Stimulated activated naive CD4-positive, alpha-beta T cell (primary cell): ENCODE measurements at places on chromosomes 2 and 18.

DNA sequence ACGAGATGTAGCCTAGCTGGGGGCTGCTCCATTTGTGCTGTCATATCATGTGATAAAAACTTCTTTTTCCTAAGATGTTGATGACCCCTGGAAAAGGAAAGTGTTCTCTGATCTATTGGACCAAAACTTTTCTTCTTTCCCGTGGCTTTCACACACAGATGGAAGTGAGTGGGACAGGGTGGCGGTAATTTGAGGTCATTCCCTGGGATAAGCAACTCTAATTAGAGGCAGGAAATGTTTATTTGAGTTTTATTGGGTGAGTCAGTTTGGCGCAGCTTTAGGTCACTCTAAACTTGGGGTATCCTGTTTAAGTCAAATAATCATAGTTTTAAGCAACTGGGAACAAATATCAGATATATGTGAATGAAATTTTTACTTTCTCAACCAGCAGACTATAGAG, 221.0 kb upstream of the EPAS1 start:
- no peak for DNase-seq

DNA sequence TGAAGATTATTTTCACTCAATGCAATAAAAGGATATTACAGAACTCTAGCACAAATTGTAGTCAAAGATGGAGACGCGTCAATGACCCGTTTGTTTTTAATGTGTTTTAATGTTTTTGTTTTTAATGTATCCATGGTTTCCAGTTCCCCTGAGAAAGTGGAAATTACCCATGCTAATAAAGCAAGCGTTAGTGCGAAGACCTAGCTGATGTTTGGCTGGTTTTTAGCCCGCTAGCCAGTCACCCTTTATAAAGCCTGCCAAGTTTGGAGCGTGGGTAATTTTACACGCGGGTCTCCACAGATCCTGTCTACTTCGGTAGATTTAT, 430 bp upstream of the CHMP1B start:
- no peak for DNase-seq

DNA sequence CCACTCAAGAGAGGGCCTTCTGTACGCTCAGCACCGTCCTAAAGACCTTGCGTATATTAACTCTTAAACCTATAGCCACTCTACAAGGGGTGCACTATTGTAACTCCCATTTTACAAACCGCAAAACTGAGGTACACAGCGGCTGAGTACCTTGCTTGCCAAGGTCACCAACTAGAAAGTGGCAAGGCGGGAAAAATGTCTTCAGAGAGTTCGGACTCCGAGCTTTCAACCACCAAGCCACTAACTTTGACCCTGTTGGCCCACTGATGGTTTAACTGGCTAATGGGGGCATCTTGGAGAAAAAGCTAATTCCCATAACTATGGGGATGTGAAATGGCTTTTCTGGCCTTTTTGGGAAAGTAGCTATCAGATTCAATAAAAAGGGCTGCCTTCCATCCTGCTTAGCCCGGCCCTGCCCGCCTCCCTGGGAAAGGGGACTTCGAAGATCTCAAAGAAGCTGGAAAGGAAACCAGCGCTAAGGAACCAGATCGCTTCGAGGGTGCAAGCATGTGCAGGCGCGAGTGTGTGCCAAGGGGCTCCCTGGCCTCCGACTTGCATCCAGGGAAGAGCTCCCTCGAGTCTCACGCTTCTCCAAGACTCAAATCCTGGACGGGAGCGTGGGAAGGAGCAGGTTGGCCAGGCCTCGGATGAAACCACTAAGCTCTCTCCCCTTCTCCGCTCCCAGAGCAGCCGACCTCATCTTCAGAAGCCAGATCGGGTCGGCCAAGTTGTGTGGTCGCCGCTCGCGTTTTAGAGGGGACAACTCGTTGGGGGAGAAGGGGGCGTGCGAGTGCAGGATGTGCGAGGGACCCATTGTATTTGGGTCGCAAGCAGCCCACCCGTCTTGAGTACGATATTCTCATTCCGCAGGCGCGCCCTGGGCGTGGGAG, 2.2 kb upstream of the SP5 start:
- DNase-seq, result no peak

DNA sequence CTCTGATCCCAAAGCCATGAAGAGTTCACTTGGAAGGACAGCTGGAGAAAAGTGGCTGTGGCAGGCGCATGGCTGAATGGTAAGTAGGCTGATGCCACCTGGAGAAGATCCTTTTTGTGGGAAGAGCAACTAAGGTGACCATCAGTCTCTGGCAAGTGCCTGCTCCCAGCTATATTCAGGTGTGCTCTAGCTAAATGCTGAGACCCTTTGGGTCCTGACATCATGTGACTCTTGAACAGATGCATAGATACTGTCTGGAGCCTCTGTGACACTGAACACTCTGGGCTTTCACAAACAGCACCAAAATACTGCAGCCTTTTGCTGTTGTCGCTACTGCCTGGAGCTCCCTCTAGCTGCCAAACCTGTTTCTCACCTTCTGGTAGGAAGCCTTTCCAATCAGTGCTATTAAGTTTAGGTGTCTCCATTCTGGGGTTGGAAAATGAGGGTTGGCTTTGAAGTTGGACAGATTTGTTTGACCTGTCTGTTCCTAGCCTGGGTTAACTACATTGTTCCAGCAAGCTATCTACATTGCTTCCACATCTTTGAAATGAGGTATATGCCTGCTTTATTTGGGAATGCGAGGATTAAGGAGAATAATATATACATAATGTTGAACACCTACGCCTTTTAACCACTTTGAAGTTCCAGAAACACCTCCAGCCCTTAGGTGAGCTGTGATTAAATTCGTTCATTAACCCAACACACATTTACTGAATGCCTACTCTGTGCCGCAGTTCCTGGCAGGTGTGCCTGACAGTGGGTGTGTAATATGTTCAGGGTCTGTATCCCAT, 3.1 kb downstream of the EGR4 start:
- DNase-seq, result peak; percentile 24

DNA sequence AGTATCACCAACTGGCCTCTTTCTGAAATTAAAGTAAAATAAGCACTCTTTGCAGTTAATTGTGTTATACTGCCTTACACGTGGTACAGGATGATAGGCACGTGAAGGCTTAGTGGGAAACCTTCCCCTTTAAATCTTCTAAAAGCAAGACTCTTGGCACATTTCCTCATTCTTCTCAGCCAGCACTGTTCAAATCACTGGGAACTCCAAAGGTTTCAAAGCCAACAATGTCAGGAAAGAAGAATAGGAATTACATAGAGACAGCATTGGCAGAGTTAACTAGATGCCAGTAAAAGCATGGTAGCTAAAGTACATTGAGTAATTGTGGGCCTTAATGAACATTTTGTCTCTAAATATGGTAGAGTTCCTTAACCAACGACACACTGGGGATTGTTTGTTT, 96.4 kb downstream of the DTNA start:
- no peak for DNase-seq

DNA sequence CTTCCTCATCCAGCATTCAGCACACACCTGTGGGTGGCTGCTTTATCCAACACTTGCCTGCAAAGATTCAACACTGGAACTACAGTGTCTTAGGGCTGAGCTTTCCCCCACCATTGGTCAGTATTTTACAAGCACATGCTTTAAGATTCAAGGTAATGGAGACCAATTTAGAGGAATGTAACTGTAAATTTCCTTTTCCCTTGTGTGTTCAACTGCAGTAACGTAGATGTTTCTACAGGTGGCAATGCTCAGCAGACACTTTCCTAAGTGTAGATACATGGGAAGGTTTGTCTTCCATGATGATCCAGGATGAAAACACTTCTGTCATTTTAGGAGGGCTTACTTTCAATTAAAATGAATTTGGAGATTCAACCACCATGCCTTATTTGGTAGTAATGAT, 143.6 kb upstream of the PXDN start:
- DNase-seq, result no peak

DNA sequence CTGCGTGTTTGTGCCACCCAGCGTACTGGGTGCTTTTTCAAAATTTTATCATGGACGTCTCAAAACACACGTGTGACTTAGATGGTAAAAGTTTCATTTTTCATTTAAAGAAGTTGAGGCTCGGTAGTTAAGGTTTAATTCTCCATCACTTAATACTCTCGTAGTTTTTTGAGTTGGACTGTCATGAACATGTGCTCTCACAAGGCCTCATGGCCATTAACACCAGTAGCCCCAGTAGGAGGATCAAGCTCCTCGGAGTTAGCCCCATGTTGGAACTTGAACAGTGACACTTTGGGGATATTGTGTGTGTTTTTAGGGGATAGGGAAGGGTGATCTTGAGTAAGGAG, 15.3 kb downstream of the NMUR1 start:
- no peak for DNase-seq

DNA sequence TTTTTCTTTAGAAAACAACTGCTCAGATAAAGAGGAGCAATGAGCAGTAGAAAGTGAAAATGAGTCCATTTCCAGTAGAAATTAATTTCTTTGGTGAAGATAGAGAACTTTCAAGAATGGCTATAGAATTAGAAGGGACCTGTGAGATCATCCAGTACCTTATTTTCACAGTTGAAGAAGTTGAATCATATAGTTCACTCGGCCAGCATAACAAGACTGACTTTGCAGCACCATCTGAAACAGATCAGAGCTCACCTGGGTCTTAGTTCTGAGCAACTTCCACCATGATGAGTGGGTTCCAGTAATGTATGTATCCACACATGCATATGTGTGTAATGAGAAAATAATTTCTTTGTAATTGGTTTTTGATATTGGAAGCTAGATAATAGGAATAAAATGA, 58.6 kb downstream of the CERS6 start:
- DNase-seq, result no peak

GRCh38 chr2:134668821-134669220, 50.0 kb downstream of the TMEM163 start:
- peak; percentile 88 for DNase-seq

DNA sequence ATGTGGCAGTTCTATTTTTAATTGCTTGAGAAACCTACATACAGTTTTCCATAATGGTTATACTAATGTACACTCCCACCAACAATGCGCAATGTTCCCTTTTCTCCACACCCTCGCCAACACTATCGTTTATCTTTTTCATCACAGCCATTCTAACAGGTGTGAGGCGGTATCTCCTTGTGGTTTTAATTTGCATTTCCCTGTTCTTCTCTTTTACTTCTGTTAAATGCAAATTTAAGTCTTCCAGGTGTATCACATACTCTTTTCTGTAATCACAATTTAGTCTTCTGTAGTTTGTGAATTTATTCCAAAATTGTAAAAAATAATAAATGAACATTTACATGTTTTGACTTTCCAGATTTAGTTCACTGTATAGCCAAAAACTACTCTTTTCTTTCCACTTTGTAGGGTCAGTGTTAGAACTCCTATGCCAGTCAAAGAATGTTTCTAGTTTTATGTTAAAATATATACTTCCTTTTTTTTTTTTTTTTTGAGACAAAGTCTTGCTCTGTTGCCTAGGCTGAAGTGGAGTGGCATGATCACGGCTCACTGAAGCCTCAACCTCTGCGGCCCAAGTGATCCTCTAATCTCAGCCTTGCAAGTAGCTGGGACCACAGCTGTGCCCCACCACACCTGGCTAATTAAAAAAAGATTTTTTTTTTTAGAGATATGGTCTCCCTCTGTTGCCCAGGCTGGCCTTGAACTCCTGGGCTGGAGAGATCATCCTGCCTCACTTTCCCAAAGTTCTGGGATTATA, 15.4 kb upstream of the ACYP2 start:
- DNase-seq, result no peak

DNA sequence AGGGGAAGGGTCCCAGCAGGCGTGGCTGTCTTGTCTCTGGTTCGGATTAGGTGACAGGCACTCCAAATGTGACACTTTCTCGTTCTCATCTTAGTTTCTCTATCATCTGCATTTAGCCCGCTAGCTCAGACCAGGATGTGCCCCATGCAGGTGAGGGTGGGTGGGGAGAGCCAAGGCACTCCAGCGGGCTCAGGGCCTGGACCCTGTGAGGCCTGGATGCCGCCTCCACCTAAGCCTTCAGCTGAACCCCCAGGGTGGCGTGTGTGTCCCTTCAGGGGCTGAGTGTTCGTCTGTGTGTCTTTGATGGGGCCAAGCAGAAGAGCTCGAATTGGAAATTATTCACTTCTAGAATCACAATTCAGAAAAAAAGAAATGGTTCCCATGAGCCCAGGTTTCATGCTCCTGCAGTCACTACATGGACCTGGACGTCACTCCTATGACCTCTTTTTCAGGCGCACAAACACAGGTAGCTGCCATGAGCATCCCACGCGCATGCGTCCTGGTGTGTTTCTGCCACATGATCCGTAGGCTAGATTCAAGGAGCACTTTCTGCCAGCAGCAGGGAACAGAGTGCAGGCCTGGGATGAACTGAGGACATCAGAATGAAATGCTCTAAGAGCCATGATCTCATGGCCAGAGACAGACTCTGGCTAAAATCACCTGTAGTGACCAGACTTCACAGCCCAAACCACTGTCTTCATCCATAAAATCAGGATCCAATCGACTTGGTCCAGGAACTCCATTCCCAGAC, 25.8 kb downstream of the CIDEA start:
- no peak for DNase-seq

DNA sequence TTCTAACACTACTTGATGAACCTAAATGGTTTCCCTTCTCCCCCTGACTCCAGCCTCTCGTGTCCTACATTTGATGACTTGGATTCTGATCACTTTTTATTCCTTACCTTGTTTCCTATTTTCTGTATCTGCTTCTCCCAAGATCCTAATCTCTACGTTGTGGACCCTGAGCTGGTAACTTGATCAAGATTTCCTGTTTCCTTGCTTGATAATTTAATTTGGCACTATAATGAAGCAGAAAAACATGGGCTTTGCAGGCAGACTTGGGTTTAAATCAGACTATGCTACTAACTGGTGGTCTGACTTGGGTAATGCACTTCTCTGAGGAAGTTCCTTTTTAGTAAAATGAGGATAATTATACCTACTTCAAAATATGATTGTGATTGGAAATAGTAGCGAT, 11.7 kb upstream of the FBXO11 start:
- no peak for DNase-seq

- DNase-seq, result no peak
Measured at GRCh38 chr18:9575558-9575957, 38.8 kb downstream of the PPP4R1 start.

DNA sequence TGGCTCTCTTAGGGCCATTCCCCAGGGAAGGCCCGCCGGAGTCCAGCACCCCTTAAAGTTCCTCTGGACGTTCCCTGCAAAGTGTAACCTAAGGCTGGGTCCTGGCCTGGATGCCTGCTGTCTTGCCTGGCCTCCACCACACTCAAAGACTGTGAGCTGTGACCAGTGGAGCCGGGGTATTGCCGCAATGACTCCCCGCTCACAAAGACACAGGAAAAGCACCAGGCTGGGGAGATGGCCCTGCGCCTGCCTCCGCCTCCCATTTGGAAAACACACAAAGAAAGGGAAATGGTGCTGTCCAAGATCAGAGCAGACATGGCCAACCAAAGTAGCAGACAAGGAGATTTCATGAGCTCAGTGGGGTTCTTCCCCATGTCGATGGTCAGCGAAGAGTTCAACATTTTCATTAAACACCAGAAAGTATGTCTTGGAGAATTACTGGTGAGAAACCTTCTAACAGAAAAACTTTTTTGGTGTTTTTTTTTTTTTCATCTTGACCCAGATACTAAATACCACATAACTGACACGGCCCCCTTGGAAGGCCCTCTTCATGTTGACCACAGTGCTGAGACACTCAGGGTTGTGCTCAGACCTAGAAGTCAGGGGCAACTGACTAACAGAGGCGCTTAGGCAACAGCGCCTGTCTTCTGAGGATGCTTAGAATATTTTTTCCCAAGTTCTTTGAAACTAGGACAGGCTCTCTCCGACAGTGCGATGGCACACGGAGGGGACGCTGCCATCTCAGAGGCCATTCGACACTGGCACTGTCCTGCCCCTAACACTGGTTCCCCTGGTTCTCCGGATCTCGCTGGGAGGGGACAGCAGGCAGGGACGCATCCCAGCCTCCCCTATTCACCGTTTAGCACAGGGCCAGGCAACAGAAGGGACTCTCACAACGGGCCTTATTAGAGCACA, 226.4 kb upstream of the ID2 start:
- DNase-seq, result no peak
